ENCODE measurements at places on chromosomes 5 and 9. TPM values are rescaled to one million over a fixed set of nuclear protein-coding genes. Genes with fewer than 3 reads are reported as not detected.

SH3RF2 gene
- total RNA-seq: 0.79 TPM

GRCh38 chr5:99765011-99765410 lies 770.2 kb upstream of the FAM174A start:
- peaks cover 2% of the 10 kb centered on the region for H3K36me3 ChIP-seq
- no peak overlapping the region for H3K27ac ChIP-seq
- no peaks in the 10 kb centered on the region for H3K27me3 ChIP-seq
- H3K4me3 ChIP-seq: no peak overlapping the region
- no peak for DNase-seq

DNA sequence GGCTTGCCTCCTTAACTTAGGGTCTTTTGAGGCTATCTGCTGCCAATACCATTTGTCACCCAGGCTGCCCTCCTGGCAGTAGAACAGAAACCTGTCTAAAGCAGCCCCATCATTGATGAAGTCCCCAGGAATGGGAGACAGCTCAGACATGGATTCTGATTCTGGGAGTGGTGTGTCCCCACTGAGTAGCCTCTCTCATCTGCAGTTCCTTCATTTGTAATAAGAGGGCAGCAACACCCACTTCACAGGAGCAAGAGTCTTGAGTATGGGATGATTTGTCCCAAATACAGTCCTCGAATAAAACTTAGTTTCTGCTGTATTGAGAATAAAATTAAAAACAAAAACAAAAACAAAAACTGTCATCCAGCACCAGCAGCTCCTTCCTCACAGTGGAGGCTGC lies 167.6 kb downstream of the ASTN2 start:
- H3K27me3 ChIP-seq: no peaks in the 10 kb centered on the region
- no peaks in the 10 kb centered on the region for H3K4me1 ChIP-seq
- DNase-seq: no peak
- no peak overlapping the region for H3K27ac ChIP-seq
- H3K4me3 ChIP-seq: no peak overlapping the region

- H3K4me1 ChIP-seq: no peaks in the 10 kb centered on the region
- no peaks in the 10 kb centered on the region for H3K27me3 ChIP-seq
- no peak overlapping the region for H3K27ac ChIP-seq
- no peak for DNase-seq
- H3K36me3 ChIP-seq: no peaks in the 10 kb centered on the region
- no peak overlapping the region for H3K4me3 ChIP-seq
These were observed 147.6 kb downstream of the KIAA0825 start for GRCh38 chr5:94470802-94471201.

IL9 gene
- total RNA-seq: 2.6 TPM

All from activated T-cell treated with anti-CD3 and anti-CD28 coated beads, Interleukin-2, amount 50 U/mL, for 72 hours (primary cell).